ENCODE measurements at places on chromosomes 16 and 17. TPM values are rescaled to one million over a fixed set of nuclear protein-coding genes. Genes with fewer than 3 reads are reported as not detected.

ZFHX3 gene
- 51.1 TPM for total RNA-seq

DNA sequence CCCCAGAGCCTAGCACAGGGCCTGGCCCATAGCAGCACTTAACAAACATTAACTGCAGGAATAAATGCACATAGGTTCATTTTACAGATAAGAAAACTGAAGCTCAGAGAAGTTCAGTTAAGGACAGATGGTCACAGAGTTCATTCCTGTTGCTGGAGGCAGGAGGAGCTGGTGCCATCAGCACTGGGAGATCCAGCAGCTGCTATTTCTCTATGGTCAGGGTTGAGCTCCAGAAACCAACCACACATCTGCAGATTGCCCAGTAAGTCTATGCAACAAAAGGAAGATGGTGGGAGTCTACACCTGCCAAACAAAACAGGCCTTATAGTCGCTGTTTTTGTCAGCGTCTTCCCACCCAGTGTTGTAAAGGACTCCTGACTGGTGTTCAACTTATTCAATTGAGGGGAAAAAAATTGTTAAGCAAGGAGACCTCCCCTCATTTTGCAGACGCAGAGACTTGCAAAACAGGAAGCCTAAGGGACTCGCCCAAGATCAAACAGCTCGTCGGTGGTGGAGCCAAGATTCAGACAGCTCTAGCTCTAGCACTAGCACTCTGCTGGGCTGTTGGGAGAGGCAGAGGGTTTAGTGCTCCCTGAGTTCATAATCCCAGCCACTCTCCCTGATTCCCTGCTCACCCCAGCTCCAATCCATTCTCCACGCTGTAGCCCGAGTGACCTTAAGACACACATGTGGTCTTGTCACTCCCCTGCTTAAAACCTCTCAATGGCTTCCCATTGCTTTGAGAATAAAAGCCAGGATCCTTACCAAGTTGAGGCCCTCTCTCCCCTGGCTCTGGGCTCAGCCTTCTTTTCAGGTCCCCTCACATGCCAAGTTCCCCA is 9.0 kb downstream of the NOG start:
- no peak overlapping the region for H3K4me3 ChIP-seq
- no peak for DNase-seq
- no peaks in the 10 kb centered on the region for H3K36me3 ChIP-seq
- H3K4me1 ChIP-seq: no peaks in the 10 kb centered on the region
- no peak overlapping the region for H3K27ac ChIP-seq

- DNase-seq: no peak
- no peak overlapping the region for H3K27ac ChIP-seq
- no peaks in the 10 kb centered on the region for H3K4me1 ChIP-seq
- H3K4me3 ChIP-seq: no peak overlapping the region
- H3K36me3 ChIP-seq: no peaks in the 10 kb centered on the region
- no peaks in the 10 kb centered on the region for H3K27me3 ChIP-seq
These were observed 13.5 kb upstream of the DYNLRB2 start for GRCh38 chr16:80527297-80527696.

DNA sequence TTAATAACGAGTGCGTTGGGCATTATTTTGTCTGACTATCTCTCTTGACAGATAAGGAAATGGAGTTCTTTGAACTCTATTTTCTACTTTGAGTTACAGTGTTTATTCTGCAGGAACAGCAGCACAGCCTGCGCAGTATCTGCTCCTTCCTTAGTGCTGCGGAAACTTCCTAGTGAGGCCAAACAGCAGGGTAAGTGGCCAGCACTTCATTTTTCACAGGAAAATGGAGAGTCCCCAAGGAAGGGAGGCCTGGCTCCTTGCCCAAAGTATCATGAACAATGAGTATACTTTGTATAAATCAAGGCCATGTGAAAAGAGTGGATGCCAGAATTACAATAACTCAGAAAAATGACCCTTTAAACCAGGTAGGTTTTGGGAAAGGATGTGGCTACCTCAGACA is 140.6 kb downstream of the VPS53 start:
- H3K36me3 ChIP-seq: no peaks in the 10 kb centered on the region
- H3K27ac ChIP-seq: no peak overlapping the region
- H3K4me3 ChIP-seq: no peak overlapping the region
- no peaks in the 10 kb centered on the region for H3K4me1 ChIP-seq

DNA sequence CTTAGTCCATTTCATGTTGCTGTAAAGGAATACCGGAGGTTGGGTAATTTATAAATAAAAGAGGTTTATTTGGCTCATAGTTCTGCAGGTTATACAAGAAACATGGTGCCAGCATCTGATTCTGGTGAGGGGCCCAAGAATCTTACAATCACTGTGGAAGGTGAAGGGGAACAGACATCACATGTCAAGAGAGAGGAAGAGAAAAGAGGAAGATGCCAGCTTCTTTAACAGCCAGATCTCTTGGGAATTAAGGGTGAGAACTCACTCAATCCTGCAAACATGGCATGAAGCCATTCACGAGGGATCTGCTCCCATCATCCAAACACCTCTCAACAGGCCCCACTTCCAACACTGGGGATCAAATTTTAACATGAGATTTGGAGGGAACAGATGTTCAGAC is 49.5 kb downstream of the BMERB1 start:
- no peaks in the 10 kb centered on the region for H3K4me1 ChIP-seq
- no peak overlapping the region for H3K4me3 ChIP-seq
- H3K36me3 ChIP-seq: no peaks in the 10 kb centered on the region
- H3K27me3 ChIP-seq: no peaks in the 10 kb centered on the region
- DNase-seq: no peak
- H3K27ac ChIP-seq: no peak overlapping the region

GRCh38 chr17:56274491-56274890 is 121.2 kb downstream of the ANKFN1 start:
- no peaks in the 10 kb centered on the region for H3K4me1 ChIP-seq
- no peaks in the 10 kb centered on the region for H3K36me3 ChIP-seq
- no peaks in the 10 kb centered on the region for H3K27me3 ChIP-seq
- H3K27ac ChIP-seq: no peak overlapping the region

- no peak overlapping the region for H3K4me3 ChIP-seq
- no peaks in the 10 kb centered on the region for H3K27me3 ChIP-seq
- peaks cover 5% of the 10 kb centered on the region for H3K4me1 ChIP-seq
- H3K36me3 ChIP-seq: no peaks in the 10 kb centered on the region
- no peak for DNase-seq
These were observed 38.9 kb downstream of the UBE2G1 start for GRCh38 chr17:4327606-4328005.

DNA sequence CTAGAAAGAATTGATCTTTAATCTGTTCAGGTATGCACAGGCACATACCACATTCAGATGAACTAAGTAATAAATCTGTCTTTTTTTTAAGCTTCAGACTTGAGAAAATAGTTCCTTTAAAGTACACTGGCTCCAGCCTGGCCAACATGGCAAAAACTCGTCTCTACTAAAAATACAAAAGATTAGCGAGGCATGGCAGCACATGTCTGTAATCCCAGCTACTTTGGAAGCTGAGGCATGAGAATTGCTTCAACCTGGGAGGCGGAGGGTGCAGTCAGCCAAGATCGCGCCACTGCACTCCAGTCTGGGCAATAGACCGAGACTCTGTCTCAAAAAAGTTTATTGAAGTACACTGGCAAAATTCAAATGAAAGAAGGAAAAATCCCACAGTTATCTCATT is 111.0 kb upstream of the NETO2 start:
- no peaks in the 10 kb centered on the region for H3K4me1 ChIP-seq
- H3K27ac ChIP-seq: no peak overlapping the region
- no peaks in the 10 kb centered on the region for H3K36me3 ChIP-seq

DNA sequence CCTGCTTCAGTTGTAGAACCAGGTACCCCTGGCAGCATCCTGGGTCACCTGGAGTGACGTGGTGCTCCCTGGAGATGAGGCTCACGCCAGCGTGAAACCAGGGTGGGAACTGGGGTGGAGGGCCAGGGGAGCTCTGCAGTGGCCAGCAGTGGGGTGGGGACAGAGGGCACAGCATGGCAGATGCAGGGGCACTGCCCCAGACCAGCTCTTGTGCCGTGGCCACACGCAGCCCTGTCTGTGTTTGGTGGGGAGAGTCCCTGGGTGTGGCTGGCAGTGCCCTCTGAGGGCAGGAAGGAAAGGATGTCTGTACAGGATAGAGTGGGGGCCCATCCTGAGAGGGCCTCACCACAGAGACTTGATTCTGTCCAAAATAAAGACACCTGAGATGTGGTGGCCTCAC is 24.5 kb downstream of the ZNF750 start:
- H3K27me3 ChIP-seq: no peaks in the 10 kb centered on the region
- H3K4me1 ChIP-seq: no peaks in the 10 kb centered on the region
- no peaks in the 10 kb centered on the region for H3K36me3 ChIP-seq
- H3K27ac ChIP-seq: peak overlapping the region; percentile 62

DNA sequence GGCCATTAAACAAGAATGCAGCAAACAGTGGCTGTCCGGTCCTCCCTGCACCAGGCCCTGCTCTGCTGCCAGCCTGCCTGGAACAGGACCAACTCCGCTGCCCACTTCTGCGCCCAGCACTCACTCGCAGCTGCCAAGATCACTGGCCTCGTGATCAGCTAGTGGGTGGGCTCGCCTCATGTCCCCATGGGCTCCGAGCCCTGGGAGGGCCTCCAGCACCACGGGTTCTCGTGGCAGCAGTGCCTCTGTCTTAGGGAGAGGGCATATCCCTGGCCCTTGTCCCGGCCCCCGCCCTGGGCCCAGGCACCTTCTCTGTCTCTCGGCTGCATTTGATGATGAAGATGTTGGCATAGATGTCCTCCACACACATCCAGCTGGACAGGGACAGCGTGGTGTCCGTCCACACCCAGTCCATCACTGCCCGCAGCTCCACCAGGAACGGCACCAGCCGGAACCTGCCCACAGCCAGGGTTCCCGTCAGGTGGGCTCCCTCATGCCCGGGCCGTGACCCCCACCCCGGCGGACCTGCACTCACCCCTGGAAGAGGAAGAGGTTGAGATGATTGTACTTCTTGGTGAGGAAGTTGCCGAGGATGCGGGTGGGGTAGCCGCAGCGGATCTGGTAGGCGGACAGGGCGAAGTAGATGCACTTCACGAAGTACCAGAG is 13.1 kb downstream of the CTU2 start:
- no peak overlapping the region for H3K27ac ChIP-seq
- H3K36me3 ChIP-seq: peaks cover 50% of the 10 kb centered on the region
- no peak for DNase-seq
- no peak overlapping the region for H3K4me3 ChIP-seq

DNA sequence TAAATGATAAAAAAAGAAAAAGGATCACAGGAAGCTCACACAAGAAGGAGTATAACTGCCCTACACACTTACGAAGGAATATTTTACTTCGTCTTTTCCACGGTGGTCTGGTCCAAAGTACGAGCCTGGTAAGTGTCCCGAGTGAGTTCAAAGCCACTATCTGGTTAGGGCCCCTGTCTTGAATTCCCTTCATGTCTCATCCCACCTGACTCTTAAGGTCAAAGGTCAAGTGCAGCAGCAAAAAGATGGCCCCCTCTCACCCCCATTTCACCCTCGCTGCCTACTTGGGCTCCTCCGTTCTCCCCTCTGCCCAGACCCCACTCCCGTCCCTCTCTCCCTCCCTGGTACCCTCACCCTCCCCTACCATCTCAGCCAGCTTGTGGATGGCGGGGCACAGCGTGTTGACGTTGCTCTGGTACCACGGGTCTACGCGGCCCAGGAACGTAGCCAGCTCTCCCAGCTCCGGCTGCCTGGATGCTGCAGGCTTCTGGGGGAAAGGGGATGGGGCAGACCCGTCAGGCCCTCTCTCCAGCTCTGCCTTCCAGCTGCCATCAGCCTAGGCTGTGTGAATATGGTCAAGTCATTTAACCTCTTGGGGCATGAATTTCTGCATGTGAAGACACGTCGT is 27.8 kb upstream of the MFSD6L start:
- DNase-seq: no peak
- no peaks in the 10 kb centered on the region for H3K36me3 ChIP-seq
- H3K4me1 ChIP-seq: no peaks in the 10 kb centered on the region
- no peaks in the 10 kb centered on the region for H3K27me3 ChIP-seq
